Activated CD8-positive, alpha-beta memory T cell treated with anti-CD3 and anti-CD28 coated beads for 48 hours (primary cell): ENCODE measurements at places on chromosomes 2 and 18.
A peak's percentile ranks its signal among the peaks of the same experiment; 100 is the strongest.

DNA sequence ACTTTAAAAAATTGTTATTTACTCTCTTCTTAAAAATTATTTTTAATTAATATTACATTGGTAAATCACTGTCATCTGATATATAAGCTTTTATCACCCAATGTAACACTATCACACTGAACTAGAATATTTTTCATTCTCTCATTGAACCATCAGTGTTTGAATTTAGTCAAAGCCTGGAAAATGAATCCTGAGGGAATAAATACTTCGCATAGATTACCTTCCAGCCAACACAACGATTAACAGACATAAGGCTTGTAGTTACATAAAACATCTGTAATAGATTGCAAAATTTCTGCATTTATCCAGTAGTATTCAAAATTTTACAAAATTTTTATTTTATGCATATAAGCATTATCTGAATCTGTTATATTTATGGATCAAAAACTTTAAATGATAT is 314.9 kb downstream of the ERBB4 start:
- DNase-seq, result no peak

GRCh38 chr18:35390951-35391700 is 14.0 kb upstream of the ZNF396 start:
- DNase-seq, result no peak

- no peak for DNase-seq
Measured at GRCh38 chr2:211128287-211128686, 571.9 kb downstream of the CPS1 start.

DNA sequence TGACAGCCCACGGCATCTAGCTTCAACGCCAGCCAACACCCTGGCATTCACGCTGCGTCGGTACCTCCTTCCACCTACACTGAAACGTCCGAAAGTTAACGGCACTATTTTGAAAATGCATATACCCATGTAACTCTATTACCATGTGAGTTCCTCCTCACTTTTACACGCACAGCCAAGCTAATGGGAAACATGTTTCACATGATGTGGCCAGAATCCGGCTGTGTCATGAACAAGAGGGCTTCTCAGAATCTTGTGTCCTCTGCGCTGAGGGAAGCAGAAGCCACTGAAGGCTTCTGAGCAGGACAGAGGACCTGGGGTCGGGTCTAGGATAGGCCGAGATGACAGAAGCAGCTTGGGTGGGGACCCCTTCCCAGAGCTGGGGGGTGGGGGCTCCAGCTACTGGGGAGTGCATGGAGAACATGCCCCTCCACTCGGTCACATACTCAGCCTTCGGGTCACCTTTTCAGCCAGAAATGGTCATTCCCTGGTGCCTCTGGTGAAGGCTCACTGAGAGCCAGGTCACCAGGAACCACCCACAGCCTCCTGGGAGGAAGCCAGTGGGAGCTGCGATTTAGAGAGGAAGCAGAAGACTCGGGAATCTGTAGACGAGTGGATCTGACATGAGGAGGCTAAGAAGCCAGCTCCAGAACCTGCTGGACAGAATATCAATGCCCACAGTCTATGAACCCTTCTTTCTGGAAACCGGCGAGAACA is 41.5 kb downstream of the HDAC4 start:
- DNase-seq, result no peak

DNA sequence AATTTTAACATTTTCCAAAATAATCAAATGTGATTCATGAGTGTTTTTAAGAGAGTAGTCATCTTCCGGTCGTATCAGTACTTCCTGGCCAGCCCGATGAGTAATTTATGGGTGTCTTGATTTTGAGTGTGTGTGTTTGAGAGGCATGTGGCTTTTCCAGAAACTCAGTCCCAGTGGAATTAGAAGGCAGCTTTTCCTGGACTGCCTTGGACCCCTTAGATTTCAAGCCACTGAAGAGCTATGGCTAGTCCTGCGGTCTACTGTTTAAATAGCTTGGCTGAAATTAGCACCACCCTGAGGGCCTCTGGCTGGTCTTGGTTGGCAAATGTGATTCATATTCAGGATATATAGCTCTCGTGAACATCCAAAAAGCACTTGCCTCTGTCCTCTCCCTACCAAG is 59.4 kb downstream of the HK2 start:
- DNase-seq, result no peak

GRCh38 chr2:38535744-38536506 is 66.8 kb downstream of the HNRNPLL start:
- DNase-seq, result peak; percentile 84

- no peak for DNase-seq
Measured at GRCh38 chr2:181877181-181877664, 14.3 kb upstream of the ITPRID2 start.

GRCh38 chr2:241087420-241088268 is 14.4 kb downstream of the MTERF4 start:
- no peak for DNase-seq

DNA sequence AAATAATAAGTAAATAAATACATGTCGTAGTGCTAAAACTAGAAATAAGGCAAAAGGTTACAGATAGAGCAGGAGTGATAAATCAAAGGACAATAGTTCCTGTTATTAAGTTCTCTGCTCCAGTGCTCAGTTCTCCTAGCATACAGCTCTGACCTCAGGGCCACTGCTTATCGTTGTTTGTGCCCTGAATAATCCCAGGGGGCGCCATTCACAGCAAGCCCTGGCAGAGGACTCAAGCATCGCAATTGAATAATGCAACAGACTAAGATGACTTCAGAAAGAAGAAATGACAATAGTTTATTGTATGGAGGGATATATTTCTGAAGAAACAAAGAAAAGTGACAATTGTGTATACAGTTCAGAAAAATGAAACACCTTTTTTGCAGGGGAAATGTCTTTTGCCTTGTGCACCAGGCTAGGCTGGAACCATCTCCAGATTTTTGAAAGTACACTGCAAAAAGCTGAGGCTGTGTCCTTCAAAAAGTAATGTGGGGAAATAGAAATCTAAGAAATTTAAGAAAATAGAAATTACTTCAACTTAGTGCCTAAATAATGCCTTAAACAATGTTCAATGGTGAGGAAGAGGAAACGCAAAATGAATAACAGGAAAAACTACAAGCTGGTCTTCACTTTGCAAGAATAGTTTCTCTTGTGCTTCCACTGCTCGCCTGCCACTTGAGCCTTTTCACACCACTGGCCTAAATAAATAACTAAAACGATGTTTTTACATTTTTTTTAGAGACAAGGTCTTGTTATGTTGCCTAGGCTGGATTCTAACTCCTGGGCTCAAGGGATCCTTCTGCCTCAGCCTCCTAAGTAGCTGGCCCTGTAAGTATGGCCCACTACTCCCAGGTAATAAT is 19.0 kb upstream of the CCNYL1 start:
- DNase-seq, result no peak

GRCh38 chr2:148058641-148059040 is 37.8 kb downstream of the MBD5 start:
- no peak for DNase-seq

DNA sequence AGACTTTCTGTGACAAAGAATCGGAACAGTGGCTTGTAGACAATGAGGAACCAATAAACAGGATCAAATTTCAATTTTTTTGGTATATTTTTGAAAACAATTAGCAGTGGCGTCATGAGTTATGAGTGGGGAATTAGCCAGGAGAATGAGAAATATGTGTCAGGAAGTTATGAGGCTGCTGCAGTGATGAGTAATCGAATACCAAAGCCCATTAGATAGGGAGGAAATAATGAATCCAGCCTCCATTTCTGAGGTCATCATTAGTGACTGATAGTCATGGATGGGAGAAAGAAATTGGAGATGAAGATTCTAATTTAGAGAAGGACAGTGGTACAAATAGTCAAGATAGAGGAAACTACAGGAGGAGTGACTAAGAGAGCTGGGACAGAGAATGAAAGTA is 673.1 kb upstream of the VRK2 start:
- no peak for DNase-seq

GRCh38 chr2:195151711-195152110 is 505.3 kb upstream of the SLC39A10 start:
- DNase-seq, result no peak

- DNase-seq, result no peak
Measured at GRCh38 chr18:56977771-56978170, 169.1 kb upstream of the BOD1L2 start.

GRCh38 chr2:232026910-232027309 is 65.4 kb downstream of the DIS3L2 start:
- DNase-seq, result no peak

DNA sequence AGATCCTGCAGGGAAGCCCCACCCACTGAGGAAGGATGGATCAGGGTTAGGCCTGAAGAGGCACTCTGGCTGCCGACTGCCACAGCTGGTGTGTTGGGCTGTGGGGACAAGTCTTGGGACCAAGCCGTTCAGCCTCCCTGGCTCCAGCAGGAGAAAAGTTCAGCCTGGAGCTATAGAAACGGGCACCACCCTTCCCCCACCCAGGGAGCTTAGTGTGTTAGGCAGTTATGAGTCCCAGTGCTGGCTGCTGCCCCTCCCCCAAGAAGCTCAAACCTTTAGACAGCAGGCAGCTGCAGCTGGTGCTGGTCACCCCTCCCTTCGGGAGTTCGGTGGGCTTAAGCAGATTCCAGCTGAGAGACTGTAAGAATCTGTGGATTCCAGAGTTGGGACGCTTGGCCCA is 447.1 kb upstream of the HS6ST1 start:
- no peak for DNase-seq

DNA sequence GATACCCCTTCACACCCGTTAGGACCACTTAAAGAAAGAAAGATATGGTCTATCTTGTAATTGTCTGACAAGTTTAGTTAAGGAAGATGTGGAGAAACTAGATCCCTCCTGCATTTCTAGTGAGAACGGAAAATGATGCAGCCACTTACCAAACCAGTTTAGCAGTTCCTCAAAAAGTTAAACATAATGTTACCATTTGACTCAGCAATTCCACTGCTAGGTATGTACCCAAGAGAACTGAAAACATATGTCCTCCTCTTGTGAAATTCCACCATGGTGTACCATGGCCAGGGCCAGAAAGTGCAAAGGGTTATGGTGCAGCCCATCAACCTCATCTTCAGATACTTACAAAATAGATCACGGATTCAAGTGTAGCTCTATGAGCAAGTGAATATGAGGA is 79.0 kb upstream of the ID2 start:
- no peak for DNase-seq

- DNase-seq, result no peak
Measured at GRCh38 chr2:46841621-46842020, 74.0 kb downstream of the MCFD2 start.
